ENCODE measurements at places on chromosomes 16 and 17.

- DNase-seq: peak; percentile 20
These were observed 4.0 kb upstream of the ABCC3 start for GRCh38 chr17:50630524-50631194.

DNA sequence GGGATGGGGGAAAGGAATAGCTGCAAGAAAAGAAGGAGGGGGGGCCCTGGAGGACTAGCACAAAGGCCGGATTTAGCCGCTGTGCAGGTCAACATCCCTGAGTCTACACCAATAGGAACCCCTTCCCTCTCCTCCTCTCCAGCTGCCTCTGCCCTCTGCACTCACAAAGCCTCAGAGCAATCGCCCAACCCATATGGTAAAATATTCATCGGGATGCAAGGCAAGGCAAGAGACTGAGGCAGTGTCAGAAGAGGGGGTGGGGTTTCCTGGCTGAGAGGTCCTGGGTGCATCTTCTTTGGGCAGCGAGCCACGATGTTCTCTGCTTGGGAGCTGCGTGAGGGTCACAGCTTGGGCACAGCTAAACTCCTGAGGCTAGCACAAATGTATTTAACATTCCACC, 115.5 kb upstream of the NLRP1 start:
- no peak for DNase-seq

GRCh38 chr17:78556812-78557211, 20.4 kb downstream of the DNAH17 start:
- no peak for DNase-seq

- DNase-seq: no peak
These were observed 17.0 kb downstream of the ACSF3 start for GRCh38 chr16:89110641-89111040.

- no peak for DNase-seq
These were observed at the start of gene IRX6 for GRCh38 chr16:55323637-55324271. Gene IRX6 (plus strand): TSS chr16:55324203. CDS start chr16:55325092, 889 bp downstream.

DNA sequence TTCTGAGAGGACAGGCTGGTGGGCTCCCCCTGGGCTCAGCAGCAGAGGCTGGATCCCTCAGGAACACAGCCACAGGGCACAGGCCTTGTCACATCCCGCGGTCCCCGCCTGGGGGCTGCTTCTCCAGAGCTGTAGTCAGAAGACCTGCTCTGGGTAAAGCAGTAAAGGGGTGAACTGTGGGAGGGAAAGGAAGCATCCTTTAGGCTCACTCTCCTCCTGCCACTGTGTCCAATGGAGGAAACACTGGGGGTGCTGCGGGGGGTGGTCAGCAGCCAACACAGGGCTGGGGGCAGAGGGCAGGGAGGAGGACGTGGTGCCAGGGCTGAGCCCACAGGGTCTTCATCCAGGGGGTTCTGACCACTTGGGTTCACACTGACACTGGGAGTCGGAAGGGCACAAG, 5.0 kb upstream of the SLC38A8 start:
- DNase-seq: no peak

DNA sequence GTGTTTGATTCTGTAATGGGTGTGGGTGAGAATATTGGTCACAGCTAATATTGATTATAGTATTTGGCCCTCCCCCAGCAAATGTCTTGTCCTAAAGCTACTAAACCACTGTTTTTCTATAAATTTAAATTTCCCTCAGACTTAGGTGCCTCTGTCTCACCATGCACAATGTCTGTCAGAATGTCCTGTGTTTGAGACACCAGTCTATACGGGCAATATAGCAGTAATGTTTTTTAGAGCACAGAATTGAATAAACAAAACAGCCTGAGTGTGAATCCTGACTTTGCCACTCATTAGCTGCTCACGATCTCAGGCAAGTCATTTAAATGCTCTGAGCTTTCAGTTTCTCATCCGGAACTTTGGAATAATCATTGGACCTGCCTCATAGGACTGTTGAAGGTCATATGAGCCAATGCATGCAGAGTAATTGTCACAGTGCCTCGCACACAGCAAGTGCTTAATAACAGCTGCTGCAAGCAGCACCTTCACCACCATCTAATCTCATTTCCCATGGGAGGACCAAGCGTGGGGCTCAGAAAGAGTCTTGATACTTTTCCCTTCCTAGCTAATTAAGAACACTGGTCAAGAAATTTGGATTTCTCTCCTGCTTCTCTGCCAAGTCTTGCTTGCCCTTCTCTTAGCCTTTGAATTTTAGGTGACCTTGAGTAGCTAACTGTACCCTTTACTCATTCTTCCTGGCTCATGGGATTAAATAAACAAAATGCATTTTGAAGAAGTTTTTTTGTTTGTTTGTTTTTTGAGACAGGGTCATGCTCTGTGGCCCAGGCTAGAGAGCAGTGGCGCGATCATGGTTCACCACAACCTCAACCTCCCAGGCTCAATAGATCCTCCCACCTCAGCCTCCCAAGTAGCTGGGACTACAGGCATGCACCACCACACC, 9.8 kb downstream of the HLF start:
- no peak for DNase-seq

GRCh38 chr16:30867747-30868146, 26.1 kb downstream of the BCL7C start:
- DNase-seq: no peak

DNA sequence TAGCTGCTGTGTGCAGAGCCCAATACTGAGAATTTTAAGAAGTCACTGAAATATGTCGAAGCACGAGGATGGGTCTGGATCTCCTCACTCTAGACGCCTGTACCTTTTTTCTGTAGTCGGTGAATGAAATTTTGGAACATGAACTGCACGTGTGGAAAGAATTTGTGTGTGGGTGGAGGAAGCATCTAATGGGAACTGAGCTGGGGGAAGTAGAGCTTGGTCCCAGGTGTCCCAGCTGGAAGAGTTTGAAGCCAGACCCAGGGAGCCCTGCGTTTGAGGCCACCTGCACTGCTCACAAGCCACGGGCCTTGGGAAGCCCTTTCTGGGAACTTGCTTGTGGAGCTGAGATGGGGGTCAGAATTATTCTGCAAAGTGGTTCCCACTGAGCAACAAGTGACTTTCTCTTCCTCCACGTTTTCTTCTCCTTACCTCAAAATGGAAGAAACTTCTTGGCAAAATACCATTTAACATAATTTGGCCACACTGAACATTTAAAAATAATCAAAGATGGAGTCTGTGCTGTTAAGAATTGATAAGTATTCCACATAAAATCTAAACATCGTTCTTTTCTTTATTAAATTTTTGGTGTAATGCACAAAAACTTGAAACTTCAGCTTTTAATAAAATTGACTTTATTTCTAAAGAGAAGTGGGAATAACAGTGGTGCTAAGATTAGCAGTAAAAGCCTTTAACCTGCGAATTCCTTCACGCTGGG, 163.8 kb downstream of the PRKCA start:
- DNase-seq: no peak

DNA sequence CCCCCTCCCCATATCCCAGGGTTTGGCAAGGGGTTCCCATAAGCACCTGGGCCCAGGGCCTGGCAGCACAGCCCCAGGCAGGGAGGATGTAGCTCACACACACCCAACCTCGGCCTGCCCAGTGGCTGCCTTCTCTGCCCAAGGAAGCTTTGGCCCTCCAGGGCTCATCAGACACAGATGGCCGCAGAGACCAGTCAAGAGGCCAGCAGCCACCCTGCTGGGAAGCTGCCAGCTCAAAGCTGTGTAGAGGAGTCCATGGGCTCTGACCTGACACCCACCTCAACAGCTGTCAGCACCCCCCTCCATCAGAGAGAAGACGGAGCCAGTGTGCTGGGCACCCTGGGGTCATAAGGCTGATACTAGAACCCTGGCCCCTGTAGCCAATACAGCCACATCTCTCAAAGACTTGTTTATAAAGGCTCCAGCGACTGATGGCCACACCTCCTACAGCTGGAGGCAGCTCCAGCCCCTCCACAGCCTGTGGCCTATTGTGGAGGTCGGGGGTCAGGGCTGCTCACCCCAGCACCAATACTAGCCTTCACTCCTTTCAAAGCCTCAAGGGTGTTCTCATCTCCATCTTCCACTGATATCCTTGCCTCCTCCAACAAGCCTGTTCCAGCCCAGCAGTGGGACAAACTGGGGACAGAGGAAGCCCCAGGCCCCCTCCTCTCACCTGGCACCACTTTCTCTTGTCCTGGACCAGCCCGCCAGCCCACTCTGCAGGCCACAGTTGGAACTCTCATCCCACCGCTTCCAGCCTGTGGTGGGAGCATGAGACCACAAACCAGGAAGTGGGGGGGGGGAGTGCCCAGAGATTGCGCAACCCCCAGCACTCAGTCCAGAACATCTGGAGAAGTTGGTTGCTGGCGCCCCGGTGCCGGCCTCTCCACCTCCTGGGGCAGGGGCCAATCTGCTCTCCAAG, 2.2 kb upstream of the MPG start:
- DNase-seq: no peak

GRCh38 chr17:78289802-78290363, 58.5 kb downstream of the TMEM235 start:
- peak; percentile 37 for DNase-seq

DNA sequence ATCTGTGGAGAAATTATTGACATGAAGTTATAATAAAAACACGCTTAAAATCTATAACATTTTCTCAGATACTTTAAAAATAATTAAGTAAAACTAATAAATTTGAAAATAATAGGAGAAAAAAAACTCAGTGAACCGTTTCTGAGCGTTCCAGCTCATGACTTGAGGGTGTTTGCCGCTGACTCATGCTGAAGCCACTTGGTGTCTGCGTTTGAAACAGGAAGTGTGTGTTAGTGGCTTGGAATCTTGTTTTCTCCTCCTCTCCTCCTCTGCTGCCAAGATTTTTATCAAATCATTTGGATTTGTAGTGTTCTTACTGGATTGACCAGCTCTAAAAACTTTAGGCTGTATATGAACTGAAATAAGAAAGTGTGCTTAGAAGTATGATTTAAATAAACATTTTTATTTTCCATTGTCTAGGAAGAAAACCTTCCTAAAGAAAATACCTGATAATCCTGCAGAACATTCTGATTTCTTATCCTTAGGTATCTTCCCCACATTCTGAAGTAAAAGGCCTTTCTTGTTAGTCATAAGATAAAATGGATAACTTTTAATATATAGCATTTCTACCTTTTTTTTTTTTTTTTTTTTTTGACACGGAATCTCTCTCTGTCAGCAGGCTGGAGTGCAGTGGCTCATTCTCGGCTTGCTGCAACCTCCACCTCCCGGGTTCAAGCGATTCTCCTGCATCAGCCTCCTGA, 30.8 kb downstream of the USP10 start:
- DNase-seq: no peak

- DNase-seq: no peak
These were observed 25.3 kb downstream of the BFAR start for GRCh38 chr16:14658063-14658462.

DNA sequence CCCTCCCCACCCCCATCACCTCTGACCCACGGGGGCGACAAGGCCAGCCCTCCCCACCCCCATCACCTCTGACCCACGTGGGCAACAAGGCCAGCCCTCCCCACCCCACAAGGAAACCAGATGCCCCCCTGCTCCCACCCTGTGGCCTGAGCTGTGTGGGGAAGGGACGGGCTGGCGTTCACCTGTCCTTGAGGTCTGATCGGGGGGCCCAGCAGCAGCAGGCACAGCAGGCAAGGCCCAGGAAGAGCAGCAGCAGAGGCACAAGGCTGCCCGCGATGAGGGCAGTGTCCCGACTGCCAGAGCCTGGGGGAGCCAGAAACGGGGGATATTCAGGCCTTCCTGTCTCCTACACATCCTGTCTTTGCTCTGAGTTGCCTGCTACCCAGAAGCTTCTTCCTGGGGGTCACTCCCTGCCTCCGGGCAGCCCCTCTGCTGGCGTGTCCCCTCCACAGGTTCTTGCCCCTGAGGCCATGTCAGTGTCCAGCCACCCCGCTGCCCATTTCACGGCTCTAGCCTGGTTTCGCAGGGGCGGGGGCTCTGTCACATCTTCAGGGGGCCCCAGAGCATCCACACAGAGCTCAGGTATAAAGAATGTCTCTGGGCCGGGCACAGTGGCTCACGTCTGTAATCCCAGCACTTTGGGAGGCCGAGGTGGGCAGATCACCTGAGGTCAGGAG, 6.8 kb downstream of the SCARF1 start:
- no peak for DNase-seq

DNA sequence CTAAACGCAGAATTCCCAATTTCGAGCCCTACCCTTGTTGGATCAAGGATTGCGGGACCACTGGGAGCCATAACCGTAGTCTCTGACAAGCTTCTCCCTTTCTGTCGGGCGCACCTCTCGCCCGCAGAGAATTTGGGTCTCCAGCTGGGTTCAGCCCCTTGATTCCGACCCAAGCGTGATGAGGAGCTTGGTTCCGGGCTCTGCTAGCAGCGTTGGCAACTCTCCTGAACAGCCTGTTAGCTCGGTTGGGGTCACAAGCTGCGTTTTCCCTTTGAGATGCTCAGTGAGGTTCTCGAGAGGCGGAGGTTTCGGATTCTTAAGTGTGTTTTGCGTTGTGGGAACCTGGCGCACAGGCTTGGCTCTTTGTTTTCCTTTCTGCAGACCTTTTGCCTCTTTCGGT, 655 bp downstream of the ATXN1L start:
- no peak for DNase-seq

DNA sequence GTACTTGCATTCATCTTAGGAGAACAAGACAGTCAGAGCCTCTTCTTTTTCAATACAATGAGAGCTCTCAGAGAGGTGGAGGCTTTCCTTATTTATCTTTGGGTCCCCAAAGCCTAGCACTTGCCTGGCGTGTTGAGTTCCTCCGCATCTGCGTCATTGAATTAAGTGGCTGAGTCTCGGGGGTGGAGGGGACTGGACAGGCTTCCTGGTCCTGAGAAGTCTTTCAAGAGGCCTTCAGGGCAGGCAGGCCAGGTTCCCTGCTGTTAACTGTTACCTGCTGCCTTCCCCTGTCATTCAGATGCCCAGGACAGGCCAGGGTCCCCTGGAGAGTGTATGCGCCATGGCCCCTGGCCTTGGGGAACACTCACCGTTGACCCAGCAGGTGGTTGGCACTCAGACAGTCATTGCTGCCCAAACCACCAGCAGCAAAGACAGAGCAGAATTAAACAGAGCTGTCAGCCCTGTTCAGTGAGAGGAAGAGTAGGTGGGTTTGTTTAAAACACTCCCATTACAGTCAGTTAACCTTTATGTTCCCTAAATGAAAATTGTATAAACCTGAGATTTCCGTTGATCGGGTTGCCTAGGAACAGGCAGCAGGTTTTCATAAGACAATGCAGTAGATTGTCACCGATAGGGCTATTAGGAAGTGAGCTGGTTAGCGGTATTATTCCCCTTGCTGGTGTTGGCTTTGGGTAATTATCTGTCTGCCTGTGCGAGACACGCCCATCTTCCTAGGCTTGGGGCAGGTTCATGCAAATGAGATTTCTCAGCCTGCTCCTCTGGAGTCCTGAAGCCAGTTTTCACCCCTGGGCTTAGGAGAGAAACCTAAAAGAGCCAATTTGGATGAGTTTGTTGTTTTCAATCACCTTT, 132.7 kb downstream of the CCDC182 start:
- DNase-seq: no peak

- peak; percentile 38 for DNase-seq
These were observed 8.9 kb downstream of the OR4D1 start for GRCh38 chr17:58156839-58157803.
